ENCODE measurements at places on chromosomes 1 and 21. TPM values are rescaled to one million over a fixed set of nuclear protein-coding genes. Genes with fewer than 3 reads are reported as not detected.
A peak's percentile ranks its signal among the peaks of the same experiment; 100 is the strongest.

DNA sequence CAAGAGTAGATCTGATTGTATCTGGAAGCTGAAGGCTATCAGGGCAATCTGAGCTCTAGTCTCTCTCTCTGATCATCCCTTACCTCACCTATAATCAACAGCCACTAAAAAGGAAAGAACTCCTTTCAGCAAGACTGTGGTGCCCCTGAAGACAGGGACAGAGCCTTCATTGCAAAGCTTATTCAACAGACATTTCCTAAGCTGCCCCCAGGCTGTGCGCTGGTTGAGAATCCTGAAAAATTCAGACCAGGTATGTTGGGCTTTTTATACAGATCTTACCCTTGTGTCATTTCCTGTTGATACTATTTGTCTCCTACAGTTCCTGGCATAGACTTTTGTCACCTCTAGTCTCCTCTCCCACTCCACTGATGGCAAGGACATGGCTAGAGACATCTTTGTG, 63.3 kb upstream of the PLA2G4A start:
- H3K4me1 ChIP-seq, result no peaks in the 10 kb centered on the region
- H3K27me3 ChIP-seq, result peaks cover 2% of the 10 kb centered on the region
- H3K36me3 ChIP-seq, result no peaks in the 10 kb centered on the region
- DNase-seq, result no peak
- no peak overlapping the region for H3K4me3 ChIP-seq

Gene OPN3
- total RNA-seq, result 18.1 TPM

DNA sequence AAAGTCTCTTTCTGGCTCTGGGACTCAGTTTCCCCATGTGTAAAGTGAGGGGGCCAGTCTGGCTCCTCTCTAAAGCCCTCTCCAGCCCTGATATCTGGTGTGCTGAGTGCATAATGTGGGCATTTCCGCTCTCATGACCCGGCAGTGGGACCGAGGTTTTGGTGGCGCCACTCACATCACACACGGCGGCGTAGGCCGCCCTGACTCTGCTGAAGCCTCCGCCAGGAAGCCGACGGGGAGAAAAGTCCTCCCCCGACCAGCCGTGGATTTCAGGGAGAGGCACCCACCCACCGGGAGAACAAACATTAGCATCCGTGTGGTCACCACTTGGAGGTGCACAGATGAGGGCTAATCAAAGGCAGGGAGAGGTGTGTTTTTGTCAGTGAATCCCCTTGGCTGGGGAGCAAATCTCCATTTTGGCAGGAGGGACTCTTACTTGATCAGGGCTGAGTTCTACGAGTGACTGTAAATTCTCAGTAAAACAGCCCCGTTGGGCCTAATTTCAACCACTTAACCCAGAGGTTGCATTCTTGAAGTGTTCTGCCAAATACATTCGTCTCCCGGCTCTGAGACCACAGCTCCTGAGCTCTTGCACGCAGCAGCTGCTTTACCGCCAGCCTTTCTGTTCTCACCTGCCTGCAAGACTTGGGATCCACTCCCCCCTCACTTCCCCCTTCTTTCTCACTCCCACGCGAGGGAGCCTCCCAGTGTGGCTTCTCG, 118.2 kb downstream of the FOXD2 start:
- DNase-seq, result no peak
- H3K27me3 ChIP-seq, result peaks cover 2% of the 10 kb centered on the region
- H3K4me3 ChIP-seq, result no peak overlapping the region

GRCh38 chr1:54012008-54012325, 6.0 kb downstream of the LDLRAD1 start:
- H3K36me3 ChIP-seq, result no peaks in the 10 kb centered on the region
- no peaks in the 10 kb centered on the region for H3K4me1 ChIP-seq
- no peak overlapping the region for H3K4me3 ChIP-seq
- peaks cover 2% of the 10 kb centered on the region for H3K27me3 ChIP-seq

Gene LHX8
- not detected for total RNA-seq

DNA sequence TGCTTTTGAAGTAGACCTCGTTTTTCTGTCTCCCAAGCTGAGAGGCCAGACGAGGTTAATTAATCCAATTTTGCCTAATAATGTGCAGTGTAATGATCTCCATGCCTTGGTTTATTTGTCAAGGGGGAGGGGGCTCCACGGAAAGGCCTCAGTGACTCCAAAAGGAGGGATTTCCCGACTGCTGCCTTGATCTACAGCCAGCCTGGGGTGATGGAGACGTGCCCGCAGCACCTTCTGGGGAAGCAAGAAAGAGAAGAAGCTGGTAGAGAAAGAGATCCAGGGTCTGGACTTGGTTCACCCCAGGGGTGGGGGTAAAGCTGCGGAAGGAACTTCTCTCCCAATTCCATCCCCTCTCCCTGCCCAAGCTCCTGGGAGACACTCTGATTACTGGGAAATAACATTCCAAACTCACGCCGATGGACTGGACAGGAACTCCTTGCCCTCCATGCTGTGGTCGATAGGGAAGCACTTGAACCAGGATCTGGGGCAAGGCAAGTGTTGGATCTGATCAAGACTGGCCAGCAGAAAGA, 44.1 kb upstream of the SIM2 start:
- H3K27ac ChIP-seq, result no peak overlapping the region
- no peak for DNase-seq
- no peak overlapping the region for H3K4me3 ChIP-seq

GRCh38 chr1:33338440-33339211, 17.7 kb upstream of the A3GALT2 start:
- no peak for DNase-seq
- no peak overlapping the region for H3K4me3 ChIP-seq
- peaks cover 18% of the 10 kb centered on the region for H3K36me3 ChIP-seq
- H3K4me1 ChIP-seq, result peaks cover 30% of the 10 kb centered on the region
- H3K27me3 ChIP-seq, result no peaks in the 10 kb centered on the region

GRCh38 chr1:179164494-179164893, 65.0 kb downstream of the ABL2 start:
- no peak for DNase-seq
- H3K4me3 ChIP-seq, result no peak overlapping the region
- H3K27ac ChIP-seq, result no peak overlapping the region
- no peaks in the 10 kb centered on the region for H3K4me1 ChIP-seq
- H3K36me3 ChIP-seq, result peaks cover 4% of the 10 kb centered on the region
- no peaks in the 10 kb centered on the region for H3K27me3 ChIP-seq

GRCh38 chr1:21639594-21640041, 29.5 kb downstream of the RAP1GAP start:
- DNase-seq, result no peak
- H3K4me3 ChIP-seq, result no peak overlapping the region
- no peaks in the 10 kb centered on the region for H3K36me3 ChIP-seq
- no peaks in the 10 kb centered on the region for H3K27me3 ChIP-seq

DNA sequence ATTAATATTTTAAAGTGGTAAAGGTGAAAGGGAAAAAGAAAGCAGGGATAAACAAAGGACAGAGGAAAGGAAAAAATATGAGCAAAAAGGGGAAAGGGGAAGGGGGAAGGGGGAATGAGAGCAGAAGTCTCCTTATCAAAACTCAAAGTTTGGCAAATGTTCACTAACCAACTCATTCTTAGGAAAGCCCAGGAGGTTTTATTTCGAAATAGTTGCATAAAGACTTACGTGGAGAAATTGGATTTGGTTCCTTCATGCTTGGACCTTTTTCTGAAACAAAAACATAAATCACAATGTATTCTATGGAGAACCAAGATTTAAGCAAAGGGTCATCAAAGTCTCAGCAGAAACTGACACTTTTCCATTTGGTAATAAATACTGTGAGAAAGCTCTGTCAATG, 188.1 kb downstream of the TGFBR3 start:
- peak overlapping the region; percentile 52 for H3K4me3 ChIP-seq
- H3K4me1 ChIP-seq, result peaks cover 51% of the 10 kb centered on the region
- peaks cover 60% of the 10 kb centered on the region for H3K36me3 ChIP-seq
- H3K27ac ChIP-seq, result peak overlapping the region; percentile 90
- no peaks in the 10 kb centered on the region for H3K27me3 ChIP-seq

DNA sequence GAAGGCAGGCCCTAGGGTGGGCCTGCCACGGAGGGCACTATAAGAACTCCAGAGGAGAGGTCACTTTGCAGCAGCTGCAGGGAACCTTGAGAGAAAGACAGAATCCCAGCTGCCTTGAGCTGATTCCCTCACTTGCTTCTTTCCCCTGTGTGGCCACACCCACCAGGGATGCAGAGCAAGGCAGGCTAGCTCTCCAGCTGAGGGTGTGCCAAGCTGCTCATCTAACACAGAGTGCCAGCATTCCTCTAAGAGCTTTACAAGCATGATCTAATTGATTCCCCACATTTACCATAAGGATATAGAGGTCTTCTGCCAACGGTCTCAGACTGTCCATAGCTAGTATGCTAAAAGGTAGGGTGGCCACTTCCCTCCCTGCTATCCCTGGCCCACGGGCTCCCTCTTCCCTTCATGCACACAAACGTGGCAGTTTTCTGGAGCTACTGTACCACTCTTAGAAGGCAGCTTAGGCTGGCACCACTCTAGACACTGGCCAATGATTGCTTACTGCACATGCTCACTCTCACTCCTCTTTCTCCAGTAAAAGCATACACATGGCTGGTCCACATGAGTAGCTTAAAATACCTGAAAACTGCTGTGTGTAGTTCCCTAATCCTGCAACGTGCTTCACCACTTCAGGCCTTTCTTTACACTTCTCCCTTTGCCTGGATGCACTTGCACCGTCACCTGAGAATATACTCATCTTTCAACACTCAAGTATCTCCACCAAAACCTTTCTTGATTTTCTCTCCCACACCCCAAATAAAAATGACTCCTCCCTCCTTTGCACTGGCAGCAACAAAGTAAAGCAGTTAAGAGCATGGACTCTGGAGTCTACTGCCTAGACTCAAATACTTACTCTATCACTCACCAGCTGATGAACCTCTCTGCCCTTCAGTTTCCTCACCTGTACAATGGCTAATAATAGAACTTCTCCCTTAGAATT, 57.7 kb downstream of the DMAP1 start:
- no peak overlapping the region for H3K27ac ChIP-seq
- no peaks in the 10 kb centered on the region for H3K27me3 ChIP-seq
- peaks cover 18% of the 10 kb centered on the region for H3K4me1 ChIP-seq

GRCh38 chr1:215241451-215241850, 158.9 kb downstream of the KCNK2 start:
- no peaks in the 10 kb centered on the region for H3K4me1 ChIP-seq
- H3K27ac ChIP-seq, result no peak overlapping the region
- DNase-seq, result no peak
- no peak overlapping the region for H3K4me3 ChIP-seq
- H3K36me3 ChIP-seq, result no peaks in the 10 kb centered on the region
- no peaks in the 10 kb centered on the region for H3K27me3 ChIP-seq

DNA sequence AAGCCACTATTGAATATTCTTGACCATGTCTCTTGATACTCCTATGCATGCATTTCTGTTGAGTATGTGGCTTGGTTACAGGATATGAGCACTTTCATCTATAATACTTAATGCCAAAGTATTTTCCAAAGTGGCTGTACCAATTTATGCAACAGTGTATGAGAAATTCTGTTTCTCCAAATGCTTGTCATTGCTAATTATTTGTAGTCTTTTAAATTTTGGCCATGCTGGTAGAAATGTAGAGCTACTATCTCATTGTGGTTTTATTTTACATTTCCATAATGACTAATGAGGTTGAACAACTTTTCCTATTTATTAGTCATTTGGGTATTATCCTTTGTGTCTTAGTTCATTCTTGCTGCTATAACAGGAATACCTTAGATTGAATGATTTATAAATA, 71.4 kb upstream of the TSPAN2 start:
- no peak overlapping the region for H3K27ac ChIP-seq
- H3K36me3 ChIP-seq, result no peaks in the 10 kb centered on the region
- H3K4me1 ChIP-seq, result no peaks in the 10 kb centered on the region
- H3K4me3 ChIP-seq, result no peak overlapping the region

GRCh38 chr21:37503848-37504467, 137.4 kb downstream of the DYRK1A start:
- H3K36me3 ChIP-seq, result peaks cover 47% of the 10 kb centered on the region
- peaks cover 12% of the 10 kb centered on the region for H3K4me1 ChIP-seq
- no peak for DNase-seq
- no peak overlapping the region for H3K4me3 ChIP-seq

GRCh38 chr1:148355976-148356375, 127.1 kb downstream of the PPIAL4G start:
- H3K27me3 ChIP-seq, result peaks cover 46% of the 10 kb centered on the region
- no peak for DNase-seq
- H3K4me1 ChIP-seq, result peaks cover 6% of the 10 kb centered on the region
- H3K4me3 ChIP-seq, result no peak overlapping the region

GRCh38 chr1:236172041-236172579, 29.8 kb downstream of the GPR137B start:
- no peak overlapping the region for H3K4me3 ChIP-seq
- H3K36me3 ChIP-seq, result no peaks in the 10 kb centered on the region
- no peak for DNase-seq
- no peaks in the 10 kb centered on the region for H3K27me3 ChIP-seq

GRCh38 chr1:77044133-77044849, 174.9 kb downstream of the PIGK start:
- no peaks in the 10 kb centered on the region for H3K36me3 ChIP-seq
- H3K27me3 ChIP-seq, result peaks cover 9% of the 10 kb centered on the region
- H3K27ac ChIP-seq, result no peak overlapping the region
- no peak overlapping the region for H3K4me3 ChIP-seq

Gene PCP4L1
- total RNA-seq, result 0.15 TPM

DNA sequence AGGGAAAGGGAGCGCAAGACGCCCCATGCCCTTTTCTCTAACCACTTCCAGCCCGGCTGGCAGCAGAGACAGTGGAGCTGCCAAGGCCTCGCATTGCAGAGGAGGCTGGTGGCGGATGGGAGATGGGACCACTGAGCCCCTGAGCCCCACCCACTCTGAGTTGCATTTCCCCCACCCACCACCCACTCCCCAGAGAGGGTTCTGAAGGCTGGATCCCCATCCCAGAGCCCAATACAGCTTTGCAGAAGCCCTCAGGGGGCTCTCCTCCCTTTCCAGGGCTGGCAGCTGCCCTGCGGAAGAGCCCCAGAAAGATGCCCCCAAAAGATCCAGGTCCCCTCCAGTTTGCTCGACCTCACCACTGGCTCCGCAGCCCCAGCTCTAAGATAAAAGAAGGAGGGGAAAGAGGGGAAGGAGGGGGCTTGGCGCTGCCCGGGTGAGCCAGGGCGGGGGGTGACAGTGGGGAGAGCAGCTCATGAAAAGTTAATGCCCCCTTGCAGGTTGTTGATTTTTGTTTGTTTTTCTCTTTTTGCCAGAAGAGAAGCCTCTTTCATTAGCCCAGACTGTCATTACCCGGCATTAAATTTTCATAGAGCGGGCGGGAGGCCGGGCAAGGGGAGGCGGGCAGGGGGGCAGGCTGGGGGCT, 38.4 kb upstream of the CASZ1 start:
- peaks cover 33% of the 10 kb centered on the region for H3K27me3 ChIP-seq
- H3K4me3 ChIP-seq, result no peak overlapping the region
- no peak for DNase-seq
- H3K4me1 ChIP-seq, result no peaks in the 10 kb centered on the region
- no peaks in the 10 kb centered on the region for H3K36me3 ChIP-seq

Data from activated CD4-positive, alpha-beta T cell treated with anti-CD3 and anti-CD28 coated beads, Interleukin-2, amount 10 ng/mL, durations not matched to agents 7 days and 5 days (primary cell).